ENCODE measurements at places on chromosomes 3 and 15.
A peak's percentile ranks its signal among the peaks of the same experiment; 100 is the strongest.

DNA sequence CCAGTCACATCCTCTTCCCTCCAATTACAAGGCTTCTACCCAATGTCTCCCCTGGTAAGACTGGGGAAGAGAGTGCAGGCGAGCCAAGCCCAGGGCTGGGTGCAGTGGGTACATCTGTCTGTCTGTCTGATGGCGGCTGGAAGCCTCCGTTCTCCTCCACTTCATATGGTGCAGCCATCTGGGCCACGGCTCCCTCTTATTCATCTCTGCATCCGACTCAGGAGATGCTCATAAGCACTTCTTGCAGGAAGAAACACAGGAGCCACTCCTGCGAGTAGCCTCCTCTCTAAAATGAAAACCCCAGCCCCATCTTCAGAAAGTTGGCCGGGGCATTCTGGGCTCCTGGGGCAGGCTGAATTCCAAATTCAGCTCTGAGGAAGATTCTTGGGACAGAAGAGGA is 67.5 kb upstream of the SLC6A6 start:
- DNase-seq = no peak

GRCh38 chr3:16985608-16986007 is 100.9 kb downstream of the PLCL2 start:
- no peak for DNase-seq

GRCh38 chr15:77904436-77904821 is 173.1 kb downstream of the TBC1D2B start:
- no peak for DNase-seq

DNA sequence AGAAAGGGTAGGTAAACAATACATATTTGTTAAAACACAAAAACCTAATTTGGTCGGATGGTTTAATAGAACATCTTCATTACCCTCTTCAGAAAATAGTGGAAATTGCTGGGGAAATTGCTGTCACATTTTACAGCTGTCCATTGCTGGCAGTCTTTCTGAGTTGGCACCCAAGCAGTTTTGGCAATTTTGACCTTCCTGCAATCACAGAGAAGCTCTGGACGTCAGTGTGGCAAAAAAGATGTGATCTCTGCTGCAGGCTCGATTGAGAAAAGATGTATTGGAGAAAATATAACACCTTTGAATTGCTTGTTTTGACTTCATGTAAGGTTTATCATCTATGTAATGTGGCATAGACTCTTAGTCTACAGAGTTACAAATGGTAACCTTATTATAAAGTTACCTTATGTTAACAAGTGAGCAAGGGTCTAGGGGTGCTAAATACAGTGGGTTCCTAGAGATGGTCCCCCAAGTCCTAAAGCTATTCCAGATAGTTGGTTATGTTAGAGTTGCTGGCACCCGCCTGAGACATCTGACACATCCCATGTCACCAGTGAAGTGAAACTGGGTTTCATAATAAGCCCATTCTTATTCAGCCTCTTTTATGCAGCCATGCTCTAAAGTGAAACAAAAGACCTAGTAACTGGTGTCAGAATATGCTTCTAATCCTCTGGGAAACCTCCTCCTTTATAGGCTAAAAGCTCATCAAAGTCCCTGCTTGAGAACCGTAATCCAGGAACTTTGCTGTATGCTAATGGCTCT is 14.0 kb downstream of the UBE2E1 start:
- DNase-seq = peak; percentile 83

Measured in putamen (tissue), 1 donor.